Camera-type eye (tissue), 1 donor: ENCODE measurements at places on chromosomes 3 and 15. TPM values are rescaled to one million over a fixed set of nuclear protein-coding genes. Genes with fewer than 3 reads are reported as not detected.

The MFSD1 gene
- 67.1 TPM for total RNA-seq

The PLIN1 gene
- 1.5 TPM for total RNA-seq

The KIF15 gene
- total RNA-seq = 10.6 TPM

The TRH gene
- 14.0 TPM for total RNA-seq

The GPR27 gene
- 9.1 TPM for total RNA-seq

The SCN5A gene
- total RNA-seq = 3.0 TPM

The PXYLP1 gene
- total RNA-seq = 35.0 TPM

The ECE2 gene
- total RNA-seq = 2.0 TPM

The DLG1 gene
- 141 TPM for total RNA-seq

The ANKUB1 gene
- total RNA-seq = not detected

The PIF1 gene
- 5.7 TPM for total RNA-seq

The ATP13A5 gene
- total RNA-seq = 0.22 TPM

The SAMD7 gene
- 22.0 TPM for total RNA-seq

The MAP6D1 gene
- total RNA-seq = 2.9 TPM

The TGM5 gene
- 0.38 TPM for total RNA-seq

The OR5K2 gene
- not detected for total RNA-seq

The RARRES1 gene
- total RNA-seq = 11.8 TPM

The CERS3 gene
- total RNA-seq = 0.71 TPM
